HepG2 (cell line): ENCODE measurements at places on chromosomes 3 and 15. TPM values are rescaled to one million over a fixed set of nuclear protein-coding genes. Genes with fewer than 3 reads are reported as not detected.

DNA sequence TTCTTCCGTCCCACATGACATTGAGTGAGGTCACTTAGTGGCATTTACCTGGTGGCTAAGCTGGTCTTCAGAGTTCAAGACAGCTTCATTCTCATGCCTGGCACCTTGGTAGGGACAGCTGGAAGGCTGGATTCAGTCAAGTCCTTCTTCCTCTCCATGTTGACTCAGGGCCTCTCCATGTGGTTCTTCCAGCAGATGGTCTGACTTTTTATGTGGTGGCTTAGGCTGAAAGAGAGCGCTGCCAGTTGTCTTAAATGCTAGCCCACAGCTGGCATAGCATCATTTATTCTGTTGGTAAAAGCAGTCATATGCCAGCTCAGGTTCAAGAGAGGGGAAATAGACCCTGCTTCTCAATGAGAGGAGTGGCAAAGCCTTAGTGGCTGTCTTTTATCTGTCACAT lies 53.0 kb upstream of the CTDSPL start:
- DNase-seq: no peak

DNA sequence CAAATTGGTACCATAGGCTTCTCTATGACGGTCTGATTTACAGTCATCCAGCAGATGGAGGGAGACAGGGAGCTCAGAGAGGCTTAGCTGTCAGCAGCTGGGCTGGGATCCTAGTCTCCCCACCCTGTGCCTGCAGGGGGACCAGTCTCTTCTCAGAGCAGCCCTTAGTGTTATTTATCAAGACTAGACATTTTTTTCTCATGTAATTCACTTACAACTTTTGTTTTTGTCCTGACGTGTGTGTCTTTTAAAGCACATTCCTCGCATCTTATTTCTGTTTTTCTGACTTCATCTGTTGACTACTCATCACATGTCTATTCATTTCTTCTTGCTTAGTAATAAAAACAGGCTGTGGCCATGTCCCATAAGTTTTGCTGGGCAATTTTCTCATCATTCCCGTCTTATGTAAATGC lies 116.1 kb downstream of the KLF13 start:
- DNase-seq: no peak

Gene LDHAL6B
- polyA plus RNA-seq: not detected in 2 replicates

DNA sequence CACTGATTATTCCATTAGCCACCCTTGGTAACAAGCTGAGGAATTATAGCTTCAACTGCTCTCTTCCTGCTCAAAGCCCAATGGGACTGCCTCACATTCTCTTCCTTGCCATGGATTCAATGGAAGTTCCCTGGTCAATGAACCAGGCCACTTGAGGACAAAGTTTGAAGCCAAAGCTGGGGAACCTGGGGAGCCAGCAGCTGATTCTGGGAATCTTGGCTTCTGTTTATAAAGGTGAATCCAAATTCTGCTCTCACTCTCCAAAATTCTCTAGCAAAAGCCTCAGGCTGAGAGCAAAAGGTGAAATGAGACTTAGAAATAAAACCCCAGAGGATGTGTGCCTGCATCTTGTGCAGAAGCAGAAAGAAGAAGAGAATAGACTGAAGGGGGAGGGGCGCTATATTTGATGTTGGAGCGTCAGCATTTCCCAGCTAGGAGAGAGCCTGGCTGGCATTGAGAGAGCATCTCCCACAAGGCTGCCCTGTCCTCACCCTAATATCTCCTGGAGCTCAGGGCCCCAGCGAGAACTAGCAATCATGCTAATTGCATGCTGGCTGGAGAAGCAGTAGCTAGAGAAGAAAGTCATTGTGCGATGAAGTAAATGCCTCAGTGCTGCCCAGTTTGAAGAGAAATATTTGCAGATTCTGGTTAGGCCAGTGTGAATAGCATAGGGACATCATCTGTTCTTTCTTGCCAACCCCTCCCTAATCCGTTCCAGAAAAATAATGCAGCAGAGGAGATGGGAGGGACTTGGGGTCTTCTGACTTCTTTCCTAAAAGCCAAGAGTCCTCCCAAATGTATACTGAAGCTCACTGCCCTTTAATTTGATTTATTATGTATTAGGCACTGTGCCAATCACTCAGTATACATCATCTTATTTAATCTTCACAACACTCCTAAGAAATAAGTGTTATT lies 34.9 kb upstream of the GAP43 start:
- DNase-seq: no peak

DNA sequence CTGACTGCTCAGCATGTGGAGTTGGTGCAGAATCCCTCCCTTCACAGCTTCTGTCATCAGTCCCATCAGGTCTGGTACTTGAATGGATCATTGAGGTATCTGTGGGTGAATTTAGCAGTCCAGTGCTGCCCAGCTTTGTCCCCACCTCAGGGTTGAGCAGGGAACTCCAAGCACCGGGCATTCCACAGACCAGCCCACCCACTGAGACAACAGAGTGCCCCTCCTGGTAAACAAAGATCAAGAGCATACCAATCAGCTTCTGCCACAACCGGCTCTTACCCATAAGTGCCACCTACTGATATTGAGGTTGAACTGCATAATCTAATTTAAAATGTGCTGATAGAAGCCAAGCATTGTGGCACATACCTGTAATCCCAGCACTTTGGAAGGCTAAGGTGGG lies 57.1 kb upstream of the FXR1 start:
- DNase-seq: peak; percentile 23
